Muscle of leg (tissue), 16 donors: ENCODE measurements at places on chromosomes 2 and 18. TPM values are rescaled to one million over a fixed set of nuclear protein-coding genes. Genes with fewer than 3 reads are reported as not detected.

The SNED1 gene
- 2.8 TPM for total RNA-seq

The KCNIP3 gene
- 5.8 TPM for total RNA-seq

The RUFY4 gene
- 0.27 TPM for total RNA-seq

The GEN1 gene
- 10.3 TPM for total RNA-seq

The BCL2 gene
- total RNA-seq, result 19.8 TPM

The SATB2 gene
- total RNA-seq, result 1.2 TPM

The ZSWIM2 gene
- not detected for total RNA-seq

The RNF125 gene
- 7.3 TPM for total RNA-seq

The FAM110C gene
- total RNA-seq, result 0.71 TPM

The VWC2L gene
- not detected for total RNA-seq
